ENCODE measurements at places on chromosomes 13 and 19.

DNA sequence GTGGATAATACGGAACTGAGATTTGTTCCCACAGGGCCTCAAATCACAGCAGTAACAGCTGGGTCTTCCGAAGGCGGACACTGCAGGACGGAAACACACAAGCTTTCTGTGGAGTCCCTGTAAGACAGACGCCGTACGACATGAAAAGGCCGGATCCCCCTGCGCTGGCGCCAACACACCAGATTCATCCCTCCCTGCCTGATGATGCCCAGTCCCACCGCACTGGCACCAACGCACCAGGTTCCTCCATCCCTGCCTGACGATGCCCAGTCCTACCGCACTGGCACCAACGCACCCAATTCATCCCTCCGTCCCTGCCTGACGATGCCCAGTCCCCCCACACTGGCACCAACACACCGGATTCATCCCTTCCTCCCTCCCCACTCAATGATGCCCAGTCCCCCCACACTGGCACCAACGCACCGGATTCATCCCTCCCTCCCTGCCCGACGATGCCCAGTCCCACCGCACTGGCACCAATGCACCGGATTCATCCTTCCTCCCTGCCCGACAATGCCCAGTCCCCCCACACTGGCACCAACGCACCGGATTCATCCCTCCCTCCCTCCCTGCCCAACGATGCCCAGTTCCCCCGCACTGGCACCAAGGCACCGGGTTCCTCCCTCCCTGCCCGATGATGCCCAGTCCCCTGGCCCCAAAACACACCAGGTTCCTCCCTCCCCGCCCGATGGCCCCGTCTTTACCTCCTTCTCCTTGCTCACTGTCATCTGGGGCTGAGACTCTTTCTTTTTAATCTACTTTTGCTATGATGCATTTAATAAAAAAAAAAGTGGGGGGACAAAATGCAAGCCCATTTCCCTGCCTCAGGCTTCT lies 55.1 kb downstream of the RASA3 start:
- peak; percentile 18 for DNase-seq

GRCh38 chr19:49665036-49665350 lies 664 bp downstream of the IRF3 start:
- no peak for DNase-seq

GRCh38 chr19:12802267-12803106 lies 618 bp downstream of the THSD8 start:
- no peak for DNase-seq

GRCh38 chr13:85332615-85333014 lies 466.6 kb downstream of the SLITRK6 start:
- DNase-seq = no peak

GRCh38 chr13:102869948-102870676 lies 24.3 kb downstream of the ERCC5 start:
- DNase-seq = no peak

DNA sequence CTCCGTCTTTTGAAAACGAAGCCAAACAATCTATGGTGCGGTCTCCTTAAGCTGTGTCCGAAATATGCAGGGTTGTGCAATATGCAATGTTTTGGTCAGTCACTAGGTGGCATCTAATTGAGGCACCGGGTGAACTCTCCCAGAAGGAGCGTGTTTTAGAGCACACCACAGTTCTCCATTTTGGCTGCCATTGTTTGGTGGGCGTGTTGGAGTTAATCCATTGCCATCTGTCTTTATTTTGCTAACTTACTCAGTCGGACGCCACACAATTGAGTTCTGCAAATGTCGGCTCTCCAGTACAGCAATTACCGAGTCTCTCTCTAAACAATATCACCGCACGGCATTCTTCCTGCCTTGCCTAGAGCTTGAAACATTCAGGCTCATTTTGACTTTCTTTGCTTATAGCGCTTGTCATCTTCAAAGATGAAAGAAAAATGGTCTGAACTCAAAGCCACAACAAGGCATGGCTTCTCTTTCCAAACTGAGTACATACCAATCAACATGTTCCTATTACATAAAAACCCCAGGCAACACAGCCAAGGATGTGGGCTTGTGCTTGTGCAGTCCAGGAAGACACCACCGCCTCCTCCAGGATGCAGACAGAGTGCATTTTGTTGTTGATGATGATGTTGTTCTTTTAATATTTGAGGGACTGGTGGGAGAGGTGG lies 182.0 kb upstream of the SERP2 start:
- no peak for DNase-seq

DNA sequence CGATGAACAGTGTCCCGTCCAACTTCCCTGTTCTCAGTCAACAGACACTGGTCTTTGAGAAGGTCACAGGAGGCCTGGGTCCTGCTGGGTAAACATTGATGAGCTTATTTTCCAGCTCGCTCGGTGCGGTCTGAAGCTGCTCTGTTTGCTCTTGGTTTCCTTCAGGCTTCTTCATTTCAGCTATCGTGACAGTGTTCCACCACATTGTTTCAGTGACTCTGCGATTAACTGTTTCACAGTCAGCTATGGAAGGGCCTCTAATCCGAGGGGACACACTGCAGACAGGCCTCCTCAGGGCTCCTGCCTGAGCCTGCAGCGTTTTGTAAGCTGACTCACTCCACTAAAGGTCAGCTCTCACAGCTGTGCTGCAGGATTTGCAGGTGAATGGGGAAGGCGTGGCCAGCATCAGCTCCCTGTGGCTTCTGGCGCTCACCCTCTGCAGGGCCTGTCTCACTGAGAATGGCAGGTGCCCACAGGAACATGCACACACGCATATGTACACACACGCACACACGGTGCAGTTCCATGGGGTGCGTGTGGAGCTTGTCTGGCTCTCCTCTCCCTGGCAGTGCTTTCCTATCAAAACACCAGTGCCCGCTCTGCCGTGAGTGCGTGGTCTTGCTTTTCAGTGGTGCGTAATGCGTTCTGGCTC lies 62.9 kb upstream of the MCF2L start:
- no peak for DNase-seq

- DNase-seq = no peak
These were observed 15.6 kb upstream of the ZNF730 start for GRCh38 chr19:23101241-23101640.

GRCh38 chr19:3404324-3405260 lies 38.2 kb downstream of the NFIC start:
- peak; percentile 89 for DNase-seq

GRCh38 chr19:1261538-1261797 lies 7.7 kb upstream of the CIRBP start:
- DNase-seq = no peak

- DNase-seq = no peak
These were observed 40.6 kb downstream of the KEAP1 start for GRCh38 chr19:10462557-10462956.

- DNase-seq = no peak
These were observed 18.0 kb upstream of the ZNF681 start for GRCh38 chr19:23776507-23777205.

GRCh38 chr13:41162151-41162550 lies 29.5 kb upstream of the KBTBD6 start:
- no peak for DNase-seq

DNA sequence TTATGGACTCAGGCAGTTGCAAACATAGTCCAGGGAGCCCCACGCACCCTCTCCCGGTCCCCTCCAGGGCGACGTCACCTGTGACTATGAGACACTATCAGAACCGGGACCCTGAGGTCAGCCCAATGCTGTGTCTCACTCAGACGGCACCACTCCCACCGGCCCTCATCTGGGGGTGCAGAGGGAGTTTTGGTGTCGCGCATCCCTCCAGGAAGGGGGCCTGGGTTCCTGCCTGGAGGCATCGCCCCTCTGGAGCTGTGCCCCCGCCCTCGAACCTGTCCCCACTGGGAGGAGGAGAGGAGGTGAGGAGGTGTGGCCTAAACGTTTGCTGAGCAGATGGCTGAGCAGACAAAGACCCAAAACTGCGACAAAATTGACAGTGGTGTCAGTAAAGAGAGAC lies 51.2 kb downstream of the GADD45B start:
- DNase-seq = no peak

DNA sequence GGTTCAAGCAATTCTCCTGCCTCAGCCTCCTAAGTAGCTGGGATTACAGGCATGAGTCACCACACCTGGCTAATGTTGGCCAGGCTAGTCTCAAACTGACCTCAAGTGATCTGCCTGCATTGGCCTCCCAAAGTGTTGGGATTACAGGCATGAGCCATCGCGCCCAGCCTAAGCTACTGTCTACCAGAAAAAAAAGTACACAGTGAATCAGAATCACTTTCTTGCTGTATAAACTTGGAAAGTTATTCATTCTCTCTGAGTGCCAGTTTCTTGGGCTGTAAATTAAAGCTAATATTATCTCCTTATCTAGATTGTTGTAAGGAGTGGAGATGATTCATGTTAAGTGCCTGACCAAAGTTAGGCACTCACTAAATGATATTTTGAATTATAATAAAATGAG lies 242.8 kb downstream of the ENOX1 start:
- no peak for DNase-seq

DNA sequence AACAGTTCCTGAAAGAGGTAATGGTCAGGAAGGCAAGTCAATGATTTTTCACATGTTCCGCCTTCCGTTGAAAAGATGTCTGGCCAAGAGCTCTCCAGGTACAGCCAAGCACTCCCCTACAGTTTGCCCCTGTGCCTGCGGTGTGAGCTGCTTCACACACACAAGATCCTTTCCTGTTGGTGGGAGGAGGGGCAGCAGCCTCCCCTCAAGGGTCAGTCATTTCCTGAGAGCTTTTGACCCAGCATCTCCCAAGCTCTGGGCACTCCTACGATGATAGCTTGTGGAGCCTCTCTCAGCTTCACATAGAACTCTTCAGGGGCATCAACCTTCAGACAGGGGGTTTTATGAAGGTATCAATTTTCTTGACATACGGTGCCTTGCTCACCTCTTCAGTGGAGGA lies 86.9 kb downstream of the DOCK9 start:
- DNase-seq = no peak

DNA sequence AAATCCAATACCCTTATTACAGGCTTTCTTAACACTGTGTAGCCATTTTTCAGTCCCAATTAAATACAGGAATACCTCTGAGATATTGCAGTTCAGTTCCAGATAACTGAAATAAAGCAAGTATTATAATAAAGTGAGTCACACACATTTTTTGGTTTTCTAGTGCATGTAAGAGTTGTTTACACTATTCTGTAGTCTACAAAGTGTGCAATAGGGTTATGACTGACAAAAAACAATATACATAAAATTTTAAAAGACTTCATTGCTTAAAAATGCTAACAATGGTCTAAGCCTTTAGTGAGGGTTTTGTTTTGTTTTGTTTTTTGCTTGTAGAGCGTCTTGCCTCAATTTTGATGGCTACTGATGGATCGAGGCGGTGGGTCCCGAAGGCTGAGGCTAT lies 434.4 kb upstream of the NBEA start:
- DNase-seq = no peak

DNA sequence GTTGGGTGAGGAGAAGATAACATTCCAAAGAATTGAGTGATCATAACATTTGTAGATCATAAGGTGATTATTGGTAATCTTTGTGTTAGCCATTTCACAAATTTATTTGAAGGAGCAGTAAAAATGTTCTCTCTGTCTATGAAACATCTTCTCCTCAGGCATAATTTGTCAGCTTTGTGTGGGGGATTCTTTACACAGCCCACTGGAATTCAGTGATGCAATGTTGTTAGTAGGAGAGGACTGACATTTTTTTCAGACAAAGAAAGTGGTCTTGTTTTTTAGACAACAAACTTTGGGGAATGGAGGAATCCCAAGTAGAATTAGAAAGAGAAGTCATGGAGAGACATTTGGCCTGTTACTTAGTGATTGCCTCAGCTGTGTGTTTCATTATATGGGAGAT lies 100.3 kb downstream of the ITGBL1 start:
- no peak for DNase-seq

DNA sequence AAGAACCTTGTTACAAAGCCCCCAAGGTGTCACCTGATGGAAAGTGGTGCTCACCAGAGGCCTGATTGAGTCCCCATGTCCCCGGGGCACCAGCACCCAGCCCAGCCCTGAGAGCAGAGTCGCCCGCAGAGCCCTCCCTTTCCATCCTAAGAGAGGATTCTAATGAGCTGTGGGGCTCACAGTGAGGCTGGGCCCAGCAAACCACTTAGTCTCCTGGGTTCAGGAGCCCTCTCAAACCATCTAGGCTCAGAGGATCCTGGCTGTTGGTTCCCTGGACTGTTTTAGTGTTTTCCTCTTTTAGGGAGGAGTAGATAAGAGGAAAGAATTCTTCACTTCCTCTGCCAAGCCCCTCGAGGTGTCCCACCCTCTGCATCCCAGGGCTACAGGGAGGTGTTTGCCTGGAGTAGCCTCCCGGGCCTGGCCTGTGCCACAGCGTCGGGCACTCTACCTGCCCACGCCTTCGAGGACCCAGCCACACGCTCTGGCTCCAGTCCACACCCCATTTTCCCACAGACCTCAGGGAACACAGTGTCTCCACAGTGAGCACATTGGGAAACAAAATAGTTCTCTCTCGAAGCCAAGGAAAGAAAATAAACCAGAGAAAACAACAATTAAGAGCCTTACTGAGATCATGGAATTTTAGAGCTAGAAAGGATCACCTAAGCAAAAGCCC lies 34.4 kb downstream of the DHRS12 start:
- DNase-seq = no peak

GRCh38 chr13:64866331-64866730 lies 2363.8 kb downstream of the PCDH9 start:
- DNase-seq = no peak

DNA sequence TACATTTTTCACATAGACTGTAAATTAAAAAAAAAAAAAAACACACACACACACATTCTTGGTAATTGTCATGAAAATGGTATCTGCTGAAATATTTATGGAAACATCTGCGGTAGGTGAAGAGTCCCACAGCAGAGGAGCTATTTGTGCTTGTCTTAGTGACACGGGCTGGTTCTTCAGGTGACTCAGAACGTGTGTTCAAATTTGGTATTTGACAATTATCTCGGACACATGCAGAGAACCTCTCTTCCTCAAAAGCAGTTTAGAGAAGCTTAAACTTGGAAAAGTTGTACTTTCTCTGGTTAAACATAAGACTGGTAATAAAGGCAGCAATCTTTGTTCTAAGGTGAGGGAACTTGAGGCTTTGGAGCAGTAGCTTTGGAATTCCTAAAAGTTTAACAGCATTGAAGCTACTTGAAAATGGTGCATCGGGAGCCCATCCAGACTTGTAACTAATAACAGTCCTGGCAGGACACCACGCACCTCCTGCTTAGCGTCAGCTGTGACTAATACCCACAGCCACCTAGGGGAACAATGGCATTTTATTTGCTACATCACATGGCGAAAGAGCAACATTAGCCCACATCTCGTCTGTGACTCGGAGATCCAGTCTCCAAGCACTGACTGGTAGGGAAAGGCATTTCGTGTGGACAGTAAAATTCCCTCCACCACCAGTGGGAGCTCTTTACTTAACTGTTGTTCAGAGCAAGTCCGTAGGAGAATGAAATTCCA lies 1505.1 kb upstream of the SLC10A2 start:
- DNase-seq = peak; percentile 71

- DNase-seq = no peak
These were observed 53.2 kb downstream of the TMED1 start for GRCh38 chr19:10782795-10783194.

- DNase-seq = no peak
These were observed 380.2 kb downstream of the FGF9 start for GRCh38 chr13:22050951-22051563.

DNA sequence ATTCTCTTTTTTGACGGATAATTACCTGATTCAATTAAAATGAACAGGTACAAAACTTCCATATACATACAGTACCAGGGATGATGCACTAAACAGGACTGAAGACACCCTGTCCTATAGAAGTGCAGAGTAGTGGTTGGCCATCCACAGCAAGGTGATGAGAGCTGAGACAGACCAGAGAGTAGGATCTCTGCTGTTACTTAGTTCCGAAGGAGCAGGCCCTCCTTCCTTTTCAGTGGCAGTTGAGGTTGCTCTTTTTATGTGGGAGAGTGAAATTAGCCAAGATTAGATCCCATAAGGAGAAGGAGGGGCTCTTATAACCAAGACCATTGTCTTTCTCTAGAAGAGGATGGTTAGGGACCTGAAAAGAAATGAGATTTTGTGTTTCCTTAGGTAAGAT lies 4.0 kb downstream of the PDS5B start:
- no peak for DNase-seq
